ENCODE measurements at places on chromosomes 6 and 20.

DNA sequence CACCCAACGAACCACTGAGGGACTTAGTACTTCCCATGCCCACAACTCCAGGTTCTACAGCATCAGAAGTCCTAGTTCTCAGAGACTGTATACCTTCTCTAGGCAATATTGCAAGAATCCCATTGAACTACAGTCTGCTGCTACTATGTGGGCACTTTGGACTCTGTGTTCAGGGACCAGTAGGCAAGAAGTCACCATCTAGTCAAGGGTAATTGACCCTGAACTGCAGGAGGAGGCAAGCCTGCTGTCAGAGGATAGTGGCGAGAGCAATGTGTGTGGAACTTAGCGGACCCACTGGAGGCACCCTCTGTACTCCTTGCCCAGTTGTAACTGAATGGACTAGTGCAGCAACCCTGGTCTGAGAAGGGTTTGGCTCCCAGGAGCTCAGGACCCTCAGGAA, 15.7 kb downstream of the HEBP2 start:
- no peak for DNase-seq

- no peak for DNase-seq
Measured at GRCh38 chr20:8631271-8631670, 437.6 kb upstream of the PLCB4 start.

DNA sequence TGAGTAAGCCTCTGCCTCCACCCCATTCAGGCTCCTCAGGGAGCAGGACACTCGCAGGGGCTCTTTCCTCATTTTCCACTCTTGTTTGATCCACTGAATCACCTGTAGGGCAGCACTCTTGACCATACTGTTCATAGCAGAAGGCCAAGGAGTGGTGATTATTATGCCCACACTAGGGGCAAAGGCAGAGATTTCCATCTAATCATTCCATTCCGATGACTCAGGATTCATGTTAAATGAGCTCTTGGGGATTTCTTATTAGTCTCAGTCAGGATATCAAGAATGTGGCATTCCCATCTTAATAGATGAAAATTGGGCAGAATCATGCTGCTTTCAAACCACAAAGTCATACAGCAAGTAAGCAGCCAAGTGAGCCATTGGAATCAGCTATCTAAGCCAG, 101.9 kb upstream of the MOCS1 start:
- DNase-seq: no peak

- no peak for DNase-seq
Measured at GRCh38 chr20:58003525-58003924, 224.9 kb downstream of the ANKRD60 start.

DNA sequence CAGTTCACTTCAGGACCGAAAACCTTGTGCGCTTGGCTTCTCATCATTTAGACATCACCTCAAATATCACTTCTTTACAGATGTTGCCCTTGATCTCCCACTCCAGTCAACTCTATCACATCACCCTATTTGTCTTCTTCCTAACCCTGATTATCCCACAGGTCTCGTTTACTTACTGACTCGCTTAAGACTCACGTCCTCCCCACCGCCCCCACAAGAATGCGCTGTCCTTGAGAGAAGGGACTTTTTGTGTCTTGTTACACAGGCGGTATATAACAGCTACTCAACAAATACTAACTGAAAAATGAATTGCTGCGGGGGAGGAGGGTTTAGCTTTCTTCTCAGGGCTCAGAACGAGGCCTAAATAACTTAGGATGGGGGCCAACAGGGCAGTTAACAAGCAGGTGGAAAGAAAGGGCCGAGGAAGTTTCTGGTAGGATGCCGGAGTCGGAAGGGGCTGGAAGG, 527 bp downstream of the TOMM34 start:
- DNase-seq: peak; percentile 32

DNA sequence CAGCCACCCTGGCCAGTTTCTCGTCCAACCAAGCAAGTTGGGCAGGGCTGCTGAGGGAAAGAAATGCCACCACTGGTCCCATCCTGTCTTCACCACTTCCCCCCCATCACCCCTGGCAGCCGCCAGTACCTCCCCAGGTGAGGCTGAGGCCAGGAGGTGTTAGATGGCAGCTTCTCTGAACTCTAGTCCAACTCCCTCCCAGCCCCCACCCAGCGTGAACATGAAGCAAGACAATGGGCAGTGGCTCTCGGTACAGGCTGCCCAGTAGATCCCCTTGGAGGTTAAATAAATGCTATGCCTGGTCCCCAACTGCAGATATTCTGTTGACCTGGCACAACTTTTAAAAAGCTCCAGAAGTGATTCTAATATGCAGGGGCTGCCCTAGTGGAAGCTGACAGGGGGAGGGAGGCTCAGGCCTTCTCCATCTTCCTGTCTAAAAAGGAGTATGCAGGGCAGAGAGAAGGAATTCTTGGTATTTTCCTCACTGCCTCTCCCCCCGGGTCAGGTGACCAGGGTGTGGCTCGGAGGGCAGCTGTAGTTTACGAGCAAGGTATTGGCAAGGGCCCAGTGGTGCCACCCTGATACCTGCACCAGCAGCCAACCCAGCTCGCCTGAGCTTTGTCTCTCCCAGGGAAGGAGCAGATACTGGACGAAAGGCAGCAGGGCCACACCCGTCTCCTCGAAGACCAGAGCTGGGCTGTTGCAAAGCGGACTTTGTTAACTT, 25.7 kb downstream of the KCNK5 start:
- DNase-seq: peak; percentile 38

- no peak for DNase-seq
Measured at GRCh38 chr6:32685603-32686002, 19.1 kb upstream of the HLA-DQB1 start.

DNA sequence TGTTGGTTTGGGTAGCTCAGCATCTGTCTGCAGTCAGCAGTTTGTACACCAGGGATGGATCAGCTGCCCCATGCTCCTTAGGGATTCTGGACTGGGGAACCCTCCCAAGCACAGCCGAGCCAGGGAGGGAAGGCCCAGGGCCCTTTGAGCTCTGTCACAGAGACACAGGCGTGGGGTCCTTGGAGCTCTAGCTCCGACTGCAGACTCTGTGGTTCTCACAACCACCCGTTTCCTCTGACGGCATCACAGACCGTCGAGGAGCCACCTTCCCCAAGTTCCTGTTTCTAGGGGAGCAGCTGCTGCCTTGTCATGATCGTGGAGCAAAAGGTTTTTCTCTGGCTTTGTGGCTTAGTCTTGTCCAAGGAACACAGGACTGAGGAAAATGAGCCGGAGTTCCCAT, at the start of gene SLA2:
Gene SLA2, minus strand, starts transcription at position 199 of the 400 bp plus-strand sequence. CDS start 4,861 bp downstream, outside the sequence.
- DNase-seq: no peak

Data from HuH-7.5 (cell line).